ENCODE measurements at places on chromosomes 3 and 15. TPM values are rescaled to one million over a fixed set of nuclear protein-coding genes. Genes with fewer than 3 reads are reported as not detected.

The ARRDC4 gene
- 0.27 TPM for total RNA-seq

The NME9 gene
- not detected for total RNA-seq

The TMC3 gene
- total RNA-seq = not detected

The GOLGA6A gene
- not detected for total RNA-seq

The RBP2 gene
- not detected for total RNA-seq

The SERPINI2 gene
- not detected for total RNA-seq

The PP2D1 gene
- not detected for total RNA-seq

The CTXND1 gene
- not detected for total RNA-seq

The SCN11A gene
- 0.02 TPM for total RNA-seq

The GPR62 gene
- not detected for total RNA-seq

The MUSTN1 gene
- total RNA-seq = 1.9 TPM

GRCh38 chr3:172153335-172153861 is 114.0 kb downstream of the FNDC3B start:
- peaks cover 25% of the 10 kb centered on the region for H3K4me1 ChIP-seq
- H3K4me3 ChIP-seq = no peak overlapping the region
- H3K36me3 ChIP-seq = no peaks in the 10 kb centered on the region
- H3K27me3 ChIP-seq = no peaks in the 10 kb centered on the region
- H3K27ac ChIP-seq = peak overlapping the region; percentile 61

DNA sequence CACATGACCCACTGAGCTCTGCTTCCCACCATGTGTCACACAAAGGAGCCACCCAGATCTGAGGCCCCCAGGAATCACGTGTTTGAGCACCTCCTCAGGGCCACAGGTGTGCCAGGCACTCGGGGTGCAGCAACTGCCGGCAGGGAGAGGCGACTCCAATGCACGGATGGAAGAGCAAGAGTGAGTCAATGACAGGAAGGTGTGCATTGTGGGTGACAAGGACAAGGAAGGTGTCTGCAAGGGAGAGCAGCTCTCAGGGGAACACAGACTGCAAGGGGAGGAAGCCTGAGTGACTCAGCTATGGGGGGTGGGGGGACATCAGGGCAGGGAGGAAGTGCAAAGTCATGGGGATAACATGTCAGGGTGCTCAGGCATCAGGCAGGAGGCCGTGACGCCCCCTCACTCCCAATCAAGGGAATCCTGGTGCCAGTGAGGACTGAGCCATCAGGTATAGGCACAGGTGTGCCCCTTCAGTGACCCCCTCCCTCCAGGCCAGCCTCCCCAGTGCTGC is 67.4 kb downstream of the NUP210 start:
- peaks cover 27% of the 10 kb centered on the region for H3K4me1 ChIP-seq
- peak overlapping the region; percentile 58 for H3K27ac ChIP-seq
- H3K27me3 ChIP-seq = no peaks in the 10 kb centered on the region
- H3K4me3 ChIP-seq = no peak overlapping the region

GRCh38 chr3:52507359-52507758 is 12.2 kb downstream of the STAB1 start:
- no peak overlapping the region for H3K27ac ChIP-seq
- no peak for DNase-seq
- no peak overlapping the region for H3K4me3 ChIP-seq
- H3K36me3 ChIP-seq = no peaks in the 10 kb centered on the region

DNA sequence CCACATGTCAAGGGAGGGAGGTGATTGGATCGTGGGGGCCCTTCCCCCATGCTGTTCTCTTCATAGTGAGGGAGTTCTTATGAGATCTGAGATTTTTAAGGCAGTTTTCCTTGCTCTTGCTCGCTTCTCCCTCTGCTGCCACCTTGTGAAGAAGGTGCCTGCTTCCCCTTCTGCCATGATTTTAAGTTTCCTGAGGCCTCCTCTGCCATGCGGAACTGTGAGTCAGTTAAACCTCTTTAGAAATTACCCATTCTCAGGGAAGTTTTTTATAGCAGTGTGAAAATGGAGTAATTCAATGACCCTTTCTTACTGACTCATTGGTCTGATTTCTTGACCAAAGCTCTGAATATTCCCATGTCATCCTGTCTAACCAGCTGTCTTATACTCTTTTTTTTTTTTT is 484.4 kb upstream of the TPRG1 start:
- H3K27me3 ChIP-seq = no peaks in the 10 kb centered on the region
- DNase-seq = no peak
- H3K36me3 ChIP-seq = peaks cover 11% of the 10 kb centered on the region
- no peak overlapping the region for H3K4me3 ChIP-seq
- H3K4me1 ChIP-seq = peaks cover 42% of the 10 kb centered on the region

GRCh38 chr3:27976933-27977332 is 254.8 kb upstream of the EOMES start:
- DNase-seq = no peak
- H3K4me1 ChIP-seq = peaks cover 13% of the 10 kb centered on the region
- H3K4me3 ChIP-seq = no peak overlapping the region
- H3K36me3 ChIP-seq = no peaks in the 10 kb centered on the region

DNA sequence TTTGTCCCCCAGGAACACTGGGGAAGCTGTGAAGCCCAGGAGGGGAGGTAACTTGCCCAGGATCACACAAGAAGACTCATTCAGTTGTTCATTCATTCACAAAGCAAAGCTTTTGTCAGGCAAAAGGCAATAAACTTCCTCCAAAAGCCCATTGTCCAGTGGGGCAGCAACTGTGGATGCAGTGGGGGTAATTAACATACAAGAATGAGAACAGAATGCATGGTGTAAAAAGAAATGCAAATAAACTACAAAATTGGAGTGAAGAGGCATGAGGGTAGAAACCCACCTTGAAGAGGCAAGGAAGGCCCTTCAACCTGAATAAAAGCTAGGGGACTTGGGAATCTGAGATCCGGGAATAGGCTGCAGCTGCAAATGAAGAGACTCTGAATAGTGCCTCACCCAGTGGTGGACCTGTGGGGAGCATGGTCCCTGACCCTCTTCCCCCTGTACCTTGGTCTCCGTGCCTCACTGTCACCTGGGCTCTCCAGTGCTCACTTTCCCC is 363.6 kb downstream of the CLSTN2 start:
- no peaks in the 10 kb centered on the region for H3K36me3 ChIP-seq
- no peaks in the 10 kb centered on the region for H3K4me1 ChIP-seq
- no peak overlapping the region for H3K4me3 ChIP-seq

DNA sequence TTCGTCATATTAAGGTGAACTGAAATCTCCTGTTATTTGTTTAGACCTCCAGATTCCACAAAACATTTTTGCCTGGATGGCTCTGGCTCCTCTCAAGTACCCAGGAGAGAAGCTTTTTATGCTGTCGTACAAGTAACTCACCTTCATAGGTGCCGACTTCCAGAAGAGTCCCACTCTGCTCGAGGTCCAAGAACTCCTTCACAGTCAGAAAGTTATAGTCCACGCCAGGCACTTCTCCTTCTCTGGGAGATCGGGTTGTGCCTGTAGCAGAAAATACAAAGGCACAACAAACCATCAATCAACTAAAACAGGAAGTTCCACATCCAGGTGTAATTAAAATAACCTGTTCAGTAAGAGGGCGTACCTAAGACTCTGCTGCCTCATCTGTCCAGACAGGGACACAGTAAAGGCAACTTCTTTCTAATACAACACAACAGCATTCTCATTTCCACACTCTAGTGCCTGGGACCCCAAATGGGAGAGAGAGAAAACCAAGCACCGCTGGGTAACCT is 545.3 kb downstream of the MAGI1 start:
- no peak for DNase-seq
- H3K27ac ChIP-seq = no peak overlapping the region
- H3K4me3 ChIP-seq = no peak overlapping the region
- no peaks in the 10 kb centered on the region for H3K36me3 ChIP-seq
- H3K4me1 ChIP-seq = no peaks in the 10 kb centered on the region
- H3K27me3 ChIP-seq = no peaks in the 10 kb centered on the region

- H3K27me3 ChIP-seq = no peaks in the 10 kb centered on the region
- no peak for DNase-seq
- H3K36me3 ChIP-seq = no peaks in the 10 kb centered on the region
- H3K4me1 ChIP-seq = no peaks in the 10 kb centered on the region
- H3K4me3 ChIP-seq = no peak overlapping the region
Measured at GRCh38 chr3:42706721-42707619, 4.4 kb upstream of the HHATL start.

- H3K36me3 ChIP-seq = peaks cover 66% of the 10 kb centered on the region
- H3K27me3 ChIP-seq = no peaks in the 10 kb centered on the region
- H3K4me3 ChIP-seq = peak overlapping the region; percentile 15
- no peak for DNase-seq
- peak overlapping the region; percentile 95 for H3K27ac ChIP-seq
- H3K4me1 ChIP-seq = peaks cover 29% of the 10 kb centered on the region
Measured at GRCh38 chr15:50562735-50563640, 16.5 kb upstream of the USP50 start.

- no peak for DNase-seq
- no peaks in the 10 kb centered on the region for H3K36me3 ChIP-seq
- H3K27ac ChIP-seq = no peak overlapping the region
- H3K4me1 ChIP-seq = no peaks in the 10 kb centered on the region
- no peak overlapping the region for H3K4me3 ChIP-seq
- no peaks in the 10 kb centered on the region for H3K27me3 ChIP-seq
Measured at GRCh38 chr3:5567113-5567512, 379.6 kb downstream of the EDEM1 start.

DNA sequence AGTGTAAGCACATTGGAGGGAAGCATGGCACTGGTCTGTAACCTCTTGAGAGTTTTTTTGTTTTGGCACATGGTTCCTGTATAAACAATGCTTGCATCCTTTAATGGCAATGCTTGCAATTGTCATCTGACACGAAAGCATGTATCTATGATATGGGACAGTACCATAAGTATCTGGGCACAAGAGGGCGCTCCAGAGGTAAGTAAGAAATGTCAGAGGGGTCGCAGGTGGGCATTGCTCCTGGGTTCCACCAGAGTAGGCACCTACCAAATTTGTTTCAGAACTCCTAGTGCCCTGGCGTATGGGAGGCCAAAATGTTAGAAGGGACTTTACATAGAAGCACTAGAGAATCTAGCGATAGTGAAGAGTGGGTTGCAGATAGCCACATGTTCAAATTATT is 58.7 kb upstream of the BCHE start:
- no peak overlapping the region for H3K4me3 ChIP-seq
- DNase-seq = no peak
- no peak overlapping the region for H3K27ac ChIP-seq

GRCh38 chr3:72944696-72945095 is 51.9 kb upstream of the PPP4R2 start:
- no peak overlapping the region for H3K27ac ChIP-seq
- H3K36me3 ChIP-seq = no peaks in the 10 kb centered on the region
- peaks cover 6% of the 10 kb centered on the region for H3K4me1 ChIP-seq

GRCh38 chr3:24004171-24004938 is 59.3 kb downstream of the NR1D2 start:
- H3K36me3 ChIP-seq = no peaks in the 10 kb centered on the region
- H3K27ac ChIP-seq = no peak overlapping the region
- no peak overlapping the region for H3K4me3 ChIP-seq
- no peak for DNase-seq
- H3K4me1 ChIP-seq = no peaks in the 10 kb centered on the region

- H3K27me3 ChIP-seq = peaks cover 20% of the 10 kb centered on the region
- no peaks in the 10 kb centered on the region for H3K36me3 ChIP-seq
- no peak overlapping the region for H3K4me3 ChIP-seq
- no peak overlapping the region for H3K27ac ChIP-seq
- no peak for DNase-seq
- no peaks in the 10 kb centered on the region for H3K4me1 ChIP-seq
Measured at GRCh38 chr15:93200081-93200836, 111.2 kb upstream of the RGMA start.

DNA sequence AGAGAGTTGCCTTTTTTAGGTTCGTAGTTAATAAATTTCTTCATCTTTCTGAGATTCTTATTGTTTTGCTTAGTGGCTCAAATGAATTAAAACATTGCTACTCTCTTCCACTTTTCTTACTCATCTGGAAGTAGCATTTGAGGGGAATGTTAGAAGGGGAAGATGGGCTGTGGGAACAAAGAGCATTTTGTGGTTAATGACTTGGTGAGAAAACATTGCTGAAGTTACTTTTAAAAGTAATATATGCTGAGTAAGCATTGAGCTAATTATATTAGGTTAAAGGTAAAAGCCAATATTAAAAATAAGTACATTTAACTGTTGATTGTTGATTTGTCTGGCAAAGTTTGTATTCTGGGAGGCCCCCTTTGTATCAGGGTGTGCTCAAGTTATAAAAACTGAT is 5.7 kb downstream of the MORF4L1 start:
- H3K27ac ChIP-seq = peak overlapping the region; percentile 4
- DNase-seq = no peak
- no peaks in the 10 kb centered on the region for H3K27me3 ChIP-seq
- peak overlapping the region; percentile 46 for H3K4me3 ChIP-seq
- H3K4me1 ChIP-seq = peaks cover 56% of the 10 kb centered on the region

DNA sequence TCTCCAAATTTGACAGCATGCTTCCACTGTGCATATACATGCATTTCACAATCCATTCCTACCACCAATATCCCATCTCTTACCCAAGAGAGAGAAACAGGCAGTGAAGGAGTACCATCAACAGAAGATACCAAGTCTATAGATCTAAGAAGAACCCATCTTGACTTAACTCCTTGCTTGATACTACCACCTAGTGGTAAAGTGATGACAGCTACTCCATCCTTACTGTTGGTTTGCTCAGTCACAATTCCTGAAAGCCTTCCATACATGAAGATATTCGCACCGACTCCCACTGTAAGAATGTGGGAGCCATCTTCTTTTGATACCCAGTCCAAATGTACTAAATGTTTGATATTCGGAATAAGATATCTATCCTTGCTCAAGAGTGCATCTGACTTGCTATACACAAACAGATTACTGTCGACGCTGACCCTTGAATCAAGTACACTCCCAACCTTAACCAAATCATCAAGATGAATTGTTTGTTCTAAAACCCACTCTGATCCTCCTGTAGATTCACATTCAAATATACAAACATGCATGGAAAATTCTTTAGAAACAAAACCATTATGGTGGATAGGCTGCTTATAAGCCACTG is 123.1 kb downstream of the DMXL2 start:
- no peak overlapping the region for H3K27ac ChIP-seq
- H3K36me3 ChIP-seq = no peaks in the 10 kb centered on the region
- H3K27me3 ChIP-seq = no peaks in the 10 kb centered on the region
- no peak overlapping the region for H3K4me3 ChIP-seq

DNA sequence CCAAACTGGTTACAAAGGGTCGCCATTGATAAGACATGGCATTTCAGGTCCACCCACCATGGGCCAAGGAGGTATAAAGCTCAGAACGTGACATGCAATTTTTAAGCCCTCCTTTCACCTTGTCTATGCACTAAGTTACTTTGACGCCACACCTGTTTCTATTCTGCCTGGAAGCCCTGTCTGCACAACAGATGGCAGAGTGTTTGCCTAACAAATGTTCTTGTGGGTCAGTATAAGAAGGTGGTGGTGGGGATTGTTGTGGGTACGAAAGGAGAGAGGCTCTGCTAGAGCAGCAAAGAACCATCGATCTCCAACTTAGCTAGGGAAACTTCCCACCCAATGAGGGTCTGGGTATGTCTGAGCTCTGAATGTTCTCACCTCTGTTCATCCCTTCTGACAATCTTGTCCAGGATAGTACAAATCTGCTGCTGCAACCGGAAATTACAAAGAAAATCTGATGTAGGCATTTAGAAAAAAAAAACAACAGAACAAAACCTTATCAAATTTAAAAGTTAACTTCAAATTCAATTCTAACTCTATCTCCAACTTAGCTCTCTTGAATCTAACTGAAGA is 945.0 kb upstream of the CFAP20DC start:
- DNase-seq = no peak
- H3K36me3 ChIP-seq = peaks cover 58% of the 10 kb centered on the region
- no peak overlapping the region for H3K27ac ChIP-seq
- H3K27me3 ChIP-seq = no peaks in the 10 kb centered on the region

- H3K36me3 ChIP-seq = no peaks in the 10 kb centered on the region
- no peak for DNase-seq
- H3K27me3 ChIP-seq = peaks cover 4% of the 10 kb centered on the region
Measured at GRCh38 chr3:160869825-160870224, 113.8 kb downstream of the PPM1L start.

GRCh38 chr3:177124882-177125281 is 72.4 kb downstream of the TBL1XR1 start:
- peaks cover 62% of the 10 kb centered on the region for H3K36me3 ChIP-seq
- H3K4me1 ChIP-seq = peaks cover 39% of the 10 kb centered on the region
- H3K27ac ChIP-seq = peak overlapping the region; percentile 10
- H3K4me3 ChIP-seq = no peak overlapping the region
- no peaks in the 10 kb centered on the region for H3K27me3 ChIP-seq
